Neuronal stem cell (in vitro differentiated cells): ENCODE measurements at places on chromosomes 13 and 19.

DNA sequence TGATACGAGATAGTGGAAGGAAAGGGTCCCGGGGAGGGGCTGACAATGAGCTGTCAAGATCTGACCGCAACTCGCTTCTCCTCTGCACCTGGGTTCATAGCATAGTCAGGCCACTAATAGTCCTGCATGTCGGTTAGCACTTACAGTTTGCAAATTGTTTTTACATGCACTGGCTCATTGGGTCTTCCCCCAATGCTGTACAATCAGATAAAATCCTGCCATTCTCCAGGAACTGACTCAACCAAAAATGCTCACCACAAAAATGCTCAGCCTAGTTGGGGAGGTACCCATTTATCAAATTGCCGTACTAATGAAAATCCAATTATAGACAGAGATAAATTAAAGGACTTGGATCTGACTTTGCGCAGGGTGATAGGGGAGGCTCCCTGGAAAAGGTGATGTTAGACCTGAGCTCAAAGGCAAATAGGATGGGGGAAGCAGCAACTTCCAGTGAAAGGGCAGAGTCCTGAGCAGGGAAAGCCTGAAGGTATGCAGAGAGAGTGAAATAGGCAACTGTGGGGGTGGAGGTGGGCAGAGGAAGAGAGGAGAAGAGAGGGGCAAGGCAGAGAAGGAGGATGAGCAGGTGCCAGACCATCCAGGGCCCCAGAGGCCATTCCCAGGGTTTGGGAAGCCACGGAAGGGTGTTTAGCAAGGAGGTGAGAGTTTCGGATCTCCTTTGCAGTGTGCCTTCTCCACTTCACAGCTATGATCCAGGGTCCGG lies 326.1 kb upstream of the TSHZ3 start:
- no peaks in the 10 kb centered on the region for H3K36me3 ChIP-seq
- no peaks in the 10 kb centered on the region for H3K4me1 ChIP-seq
- H3K4me3 ChIP-seq = no peak overlapping the region
- no peaks in the 10 kb centered on the region for H3K27me3 ChIP-seq
- no peak for DNase-seq
- no peak overlapping the region for H3K27ac ChIP-seq

DNA sequence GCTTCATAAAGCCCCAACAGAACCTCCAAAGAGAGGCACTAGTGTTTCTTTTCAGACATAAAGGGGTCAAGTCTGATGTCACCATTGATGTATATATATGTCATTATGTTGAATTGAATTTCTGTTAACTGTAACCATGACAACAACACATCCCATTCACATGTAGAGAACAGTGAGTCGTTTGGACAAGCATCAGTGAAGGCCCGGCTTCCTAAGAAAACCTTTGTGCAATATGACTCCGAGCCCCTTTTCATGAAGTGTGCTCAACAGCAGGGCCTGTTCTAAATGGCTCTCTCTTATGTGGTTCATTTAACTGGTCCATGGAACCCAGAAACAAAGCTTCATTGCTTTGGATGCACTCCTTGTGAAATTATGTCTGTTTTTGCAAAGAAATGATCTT lies 67.2 kb upstream of the UBL3 start:
- H3K4me3 ChIP-seq = no peak overlapping the region
- peaks cover 3% of the 10 kb centered on the region for H3K4me1 ChIP-seq
- no peak for DNase-seq
- H3K36me3 ChIP-seq = no peaks in the 10 kb centered on the region

GRCh38 chr13:73754727-73755292 lies 379.4 kb downstream of the KLF12 start:
- H3K4me1 ChIP-seq = no peaks in the 10 kb centered on the region
- no peak overlapping the region for H3K27ac ChIP-seq
- H3K27me3 ChIP-seq = no peaks in the 10 kb centered on the region
- peaks cover 24% of the 10 kb centered on the region for H3K36me3 ChIP-seq
- no peak overlapping the region for H3K4me3 ChIP-seq

DNA sequence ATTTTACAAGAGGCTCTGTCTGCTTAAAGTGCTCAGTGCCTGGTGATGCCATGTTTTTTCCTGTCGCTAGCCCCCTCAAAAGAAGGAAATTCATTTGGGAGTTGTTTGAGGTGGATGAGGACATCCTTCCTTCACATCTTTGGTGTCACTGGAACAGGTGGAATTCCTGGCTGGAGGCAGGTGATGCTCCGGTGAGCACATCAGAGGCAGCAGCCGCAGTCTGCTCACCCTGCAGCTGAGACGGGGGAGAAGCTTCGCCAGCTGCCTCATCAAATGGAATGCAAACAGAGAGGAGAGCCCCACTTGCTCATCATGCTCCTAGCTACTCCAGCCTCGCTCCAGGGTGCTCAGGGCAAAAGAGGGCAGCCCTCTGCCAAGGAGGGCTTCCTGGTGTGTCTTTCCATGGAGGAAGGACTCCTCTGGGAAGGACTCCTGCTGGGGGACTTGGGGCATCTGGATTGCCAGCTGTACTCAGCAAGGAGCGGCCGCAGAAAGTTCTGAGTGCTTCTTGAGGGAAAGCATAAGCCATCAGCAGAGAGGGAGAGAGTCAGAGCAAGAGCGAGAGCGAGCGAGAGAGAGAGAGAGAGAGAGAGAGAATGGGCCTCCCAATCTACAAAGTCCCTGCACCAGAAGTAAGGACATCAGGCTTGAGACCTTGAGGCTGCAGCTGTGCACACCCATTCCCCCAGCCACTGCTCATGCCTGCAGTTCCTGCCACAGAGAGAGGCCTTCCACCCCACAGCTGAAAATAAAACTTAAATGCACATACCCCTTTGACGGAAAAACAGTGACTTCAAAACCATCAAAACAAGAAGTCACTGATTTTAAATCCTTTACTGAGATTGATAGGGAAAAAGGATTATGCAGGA lies 74.3 kb upstream of the UBL3 start:
- no peak overlapping the region for H3K4me3 ChIP-seq
- H3K4me1 ChIP-seq = peaks cover 19% of the 10 kb centered on the region
- no peaks in the 10 kb centered on the region for H3K27me3 ChIP-seq
- DNase-seq = no peak
- H3K36me3 ChIP-seq = no peaks in the 10 kb centered on the region
- no peak overlapping the region for H3K27ac ChIP-seq

- no peak for DNase-seq
- H3K36me3 ChIP-seq = peaks cover 13% of the 10 kb centered on the region
Measured at GRCh38 chr19:661427-662196, 1.4 kb downstream of the RNF126 start.
